ENCODE measurements at places on chromosomes 12 and 14.

- no peak for DNase-seq
Measured at GRCh38 chr12:51219322-51219721, 1.5 kb upstream of the POU6F1 start.

GRCh38 chr14:98136012-98136789 is 1135.8 kb downstream of the BCL11B start:
- DNase-seq: no peak

GRCh38 chr12:99138393-99138792 is 493.3 kb downstream of the APAF1 start:
- DNase-seq: no peak

- no peak for DNase-seq
Measured at GRCh38 chr14:62796431-62796830, 248.8 kb downstream of the KCNH5 start.

DNA sequence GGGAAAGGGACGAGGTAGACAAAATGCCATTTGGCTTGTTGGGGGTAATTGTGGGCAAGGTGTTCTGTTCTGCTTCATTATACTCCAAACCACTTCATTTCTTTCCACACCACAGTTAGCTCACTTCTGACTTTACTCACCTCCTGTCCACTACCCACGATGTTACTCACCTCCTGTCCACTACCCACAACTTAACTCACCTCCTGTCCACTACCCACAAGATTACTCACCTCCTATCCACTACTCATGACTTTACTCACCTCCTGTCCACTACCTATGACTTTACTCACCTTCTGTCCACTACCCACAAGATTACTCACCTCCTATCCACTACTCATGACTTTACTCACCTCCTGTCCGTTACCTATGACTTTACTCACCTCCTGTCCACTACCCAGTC is 10.1 kb upstream of the TWF1 start:
- DNase-seq: no peak

DNA sequence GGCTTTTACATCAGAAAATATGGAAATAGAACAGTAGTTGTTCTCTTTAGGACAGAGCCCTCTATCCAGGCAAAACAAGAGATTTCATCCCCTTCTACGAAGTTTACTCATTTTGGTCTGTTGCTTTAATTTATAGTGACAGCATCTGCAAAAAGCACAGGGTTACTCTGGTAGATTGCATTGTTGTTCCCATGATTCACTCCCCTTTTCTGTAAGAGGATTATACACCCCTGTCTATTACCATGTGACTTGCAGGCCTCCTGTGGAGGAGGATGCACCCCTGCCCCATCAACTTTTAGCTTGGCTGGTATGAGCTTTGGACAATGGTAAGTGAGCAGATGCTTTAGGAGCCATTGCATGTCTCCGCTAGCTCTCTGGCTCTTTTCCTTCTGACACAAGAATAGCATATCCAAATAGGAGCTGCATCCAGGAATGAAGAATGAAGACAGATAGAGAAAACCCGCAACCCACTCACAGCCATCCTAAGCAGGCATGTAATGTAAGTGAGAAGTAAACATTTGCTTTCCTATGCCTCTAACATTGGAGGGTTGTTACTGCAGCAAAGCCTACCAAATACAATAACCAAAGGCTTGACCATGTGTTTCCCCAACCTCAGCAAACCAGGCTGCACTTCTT is 304.2 kb downstream of the AKAP6 start:
- DNase-seq: no peak

DNA sequence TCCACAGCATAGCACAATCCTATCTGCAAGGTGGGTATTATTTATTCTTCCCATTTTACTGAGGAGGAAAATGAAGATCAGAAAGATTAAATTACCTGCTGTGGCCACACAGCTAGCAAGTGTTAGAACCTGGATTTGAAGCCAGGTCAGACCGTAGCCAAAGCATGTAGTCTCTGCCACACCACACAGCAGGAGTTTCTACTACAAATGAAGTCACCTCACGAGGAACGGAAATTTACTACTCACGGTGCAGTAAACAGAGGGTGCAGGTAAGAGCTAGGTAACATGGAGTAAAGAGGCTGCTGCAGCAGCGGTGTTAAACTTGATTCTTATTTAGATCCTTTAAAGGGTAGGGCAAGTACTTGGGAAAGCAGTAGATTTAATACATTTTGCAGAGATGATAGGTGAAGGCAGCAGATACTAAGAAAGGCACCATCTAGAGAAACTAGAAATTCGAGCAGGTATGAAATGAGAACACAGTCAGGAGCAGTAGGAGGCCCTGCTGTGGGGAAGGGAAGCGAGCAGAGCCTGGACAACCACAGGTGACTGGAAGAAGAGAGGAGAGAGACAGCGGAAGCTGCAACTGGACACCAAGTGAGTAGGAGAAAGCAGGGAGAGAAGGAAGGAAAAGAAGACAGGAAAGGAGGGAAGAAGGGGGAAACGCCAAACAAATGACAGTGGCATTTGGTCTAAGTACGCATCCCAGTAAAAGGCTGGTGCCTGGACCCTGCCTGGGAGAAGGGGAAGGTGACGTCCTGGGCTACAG is 21.5 kb downstream of the SPTB start:
- DNase-seq: no peak

GRCh38 chr14:92513204-92513965 is at the start of gene RIN3:
RIN3 (plus strand) TSS chr14:92513781; CDS start chr14:92513933, 152 bp downstream.
- DNase-seq: no peak

DNA sequence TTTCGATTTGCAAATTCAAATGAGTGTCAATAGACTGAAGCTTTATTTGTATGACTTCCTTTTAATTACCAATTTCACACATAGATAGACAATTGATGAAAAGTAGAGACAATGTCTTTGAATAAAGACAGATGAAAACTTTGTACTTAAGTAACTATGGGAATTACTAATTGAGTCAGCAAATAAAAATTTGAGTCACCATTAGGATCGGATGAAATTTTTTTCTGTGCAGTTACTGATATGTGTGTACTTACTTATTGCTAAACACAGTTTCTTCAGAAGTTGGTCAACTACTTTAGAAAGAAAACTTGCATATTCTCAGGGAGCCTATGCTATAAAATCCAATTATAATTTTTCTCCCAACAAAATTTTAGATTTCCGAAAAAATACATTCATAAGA is 224.9 kb upstream of the SLC16A7 start:
- DNase-seq: no peak

DNA sequence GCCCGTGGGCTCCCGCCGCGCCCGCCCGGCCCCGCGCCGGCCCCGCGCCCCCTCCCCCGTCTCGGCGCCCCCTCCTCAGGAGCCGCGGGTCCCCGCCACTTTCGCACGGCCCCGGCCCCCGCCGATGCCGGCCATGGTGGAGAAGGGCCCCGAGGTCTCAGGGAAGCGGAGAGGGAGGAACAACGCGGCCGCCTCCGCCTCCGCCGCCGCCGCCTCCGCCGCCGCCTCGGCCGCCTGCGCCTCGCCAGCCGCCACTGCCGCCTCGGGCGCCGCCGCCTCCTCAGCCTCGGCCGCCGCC is 263 bp downstream of the RCOR1 start:
- DNase-seq: no peak

DNA sequence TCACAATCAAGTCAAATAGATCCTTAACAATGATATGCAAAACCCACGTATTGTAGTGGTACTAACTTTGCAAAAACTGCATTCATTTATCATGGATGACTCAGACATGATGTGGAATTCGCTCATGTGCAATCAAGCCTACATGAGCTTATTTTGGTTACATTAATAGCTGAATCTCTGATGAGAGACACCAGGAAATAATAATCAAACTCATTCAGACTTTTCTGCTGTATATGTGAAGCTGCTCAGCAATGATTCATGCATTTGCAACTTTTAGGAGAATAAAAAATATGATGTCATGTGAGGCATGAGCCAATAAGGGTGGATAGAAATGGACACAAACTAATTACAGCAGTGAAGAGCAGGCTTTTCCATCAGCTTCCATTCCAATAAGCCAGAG is 1075.8 kb upstream of the TMEM132C start:
- no peak for DNase-seq

DNA sequence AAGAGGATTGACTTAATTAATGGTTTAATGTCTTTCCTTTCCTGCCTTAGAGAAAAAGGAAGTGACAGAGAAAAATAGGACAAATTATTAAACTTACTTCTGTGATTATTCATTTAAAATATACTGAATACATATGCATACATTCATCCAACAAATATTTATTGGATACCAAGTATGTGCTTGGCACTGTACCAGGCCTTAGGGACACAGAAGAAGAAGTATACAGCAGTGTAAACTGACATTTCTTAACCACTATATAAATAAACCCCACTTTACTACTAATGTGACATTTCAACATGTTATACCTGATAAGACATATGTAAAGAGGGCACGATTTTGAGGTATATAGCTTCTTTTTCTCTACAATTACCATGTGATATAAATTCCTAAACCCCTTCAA is 53.6 kb downstream of the ERO1A start:
- no peak for DNase-seq

DNA sequence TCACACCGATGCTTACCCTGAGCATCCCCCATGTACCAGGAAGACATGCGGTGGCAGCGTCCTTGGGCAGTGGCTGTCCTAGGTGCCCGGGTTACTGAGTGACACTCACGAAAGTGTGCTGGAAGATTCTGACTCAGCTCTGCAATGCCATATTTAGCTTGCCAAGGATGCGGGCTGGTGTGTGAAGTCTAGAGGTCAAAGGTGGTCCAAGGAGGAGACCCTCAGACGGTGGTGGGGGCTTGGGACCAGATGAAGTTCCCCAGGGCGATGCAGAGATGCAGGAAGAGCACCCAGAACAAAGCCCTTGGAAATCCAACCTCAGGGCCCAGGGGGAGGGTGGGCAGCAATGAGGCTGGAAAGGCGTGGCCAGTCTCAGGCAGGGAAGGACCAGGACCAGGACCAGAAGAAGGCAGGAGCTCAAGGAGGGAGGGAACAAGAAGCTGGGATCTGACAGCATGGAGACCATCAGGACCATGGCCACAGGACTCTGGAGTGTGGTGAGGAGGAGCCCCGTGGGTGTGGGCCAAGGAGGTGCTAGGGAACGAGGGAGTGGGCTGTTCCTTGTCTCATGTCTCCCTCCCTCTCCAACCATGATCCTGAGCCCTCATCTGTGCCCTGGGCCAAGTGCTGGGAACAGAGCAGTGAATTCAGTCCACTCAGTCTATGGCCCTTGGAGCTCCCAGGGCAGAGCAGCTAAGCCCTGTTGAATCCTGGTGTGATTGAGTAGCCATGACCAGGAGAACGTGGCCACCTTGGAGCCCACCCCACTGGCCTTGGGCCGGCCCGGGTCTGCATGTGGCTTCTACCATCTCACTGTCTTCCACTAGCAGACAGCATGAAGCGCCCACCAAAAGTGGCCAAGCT is 310.1 kb upstream of the DIO3 start:
- DNase-seq: no peak

DNA sequence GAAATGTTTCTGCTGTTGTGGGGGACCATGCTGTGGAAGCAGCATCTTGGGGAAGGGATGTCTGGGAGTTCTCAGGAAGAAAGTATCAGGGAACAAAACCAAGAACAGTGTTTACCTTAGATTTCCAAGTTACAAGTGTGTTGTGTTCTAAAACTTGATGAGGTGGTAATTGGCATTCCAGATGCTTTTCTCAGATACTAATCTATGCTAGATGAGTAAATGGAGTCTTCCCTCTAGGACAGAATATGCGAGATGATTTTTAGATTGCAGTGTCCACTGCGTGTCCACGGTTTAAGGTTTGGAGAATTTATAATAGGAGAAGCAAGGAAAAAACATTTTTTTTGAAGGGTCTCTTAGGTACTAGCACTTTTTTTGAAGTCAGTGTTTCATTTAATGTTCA is 436.5 kb downstream of the PCNX1 start:
- DNase-seq: no peak

DNA sequence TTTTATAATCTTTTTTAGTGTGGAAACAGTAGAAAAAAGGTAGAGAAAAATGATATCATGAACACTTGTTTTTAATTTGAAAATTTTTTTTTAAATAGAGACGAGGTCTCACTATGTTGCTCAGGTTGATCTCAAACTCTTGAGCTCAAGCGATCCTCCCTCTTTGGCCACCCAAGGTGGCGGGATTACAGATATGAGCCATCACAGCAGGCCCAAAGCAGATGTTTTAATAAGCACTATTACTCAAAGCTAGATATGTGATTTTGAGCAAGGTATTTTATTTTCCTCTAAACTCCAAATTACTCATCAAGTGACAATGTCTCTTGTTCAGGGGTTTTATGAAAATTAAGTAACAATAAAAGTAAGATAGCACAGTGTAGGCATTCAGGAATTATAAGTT is 10.7 kb upstream of the WDR89 start:
- no peak for DNase-seq

GRCh38 chr12:19978193-19978592 is 390.1 kb upstream of the PDE3A start:
- no peak for DNase-seq

DNA sequence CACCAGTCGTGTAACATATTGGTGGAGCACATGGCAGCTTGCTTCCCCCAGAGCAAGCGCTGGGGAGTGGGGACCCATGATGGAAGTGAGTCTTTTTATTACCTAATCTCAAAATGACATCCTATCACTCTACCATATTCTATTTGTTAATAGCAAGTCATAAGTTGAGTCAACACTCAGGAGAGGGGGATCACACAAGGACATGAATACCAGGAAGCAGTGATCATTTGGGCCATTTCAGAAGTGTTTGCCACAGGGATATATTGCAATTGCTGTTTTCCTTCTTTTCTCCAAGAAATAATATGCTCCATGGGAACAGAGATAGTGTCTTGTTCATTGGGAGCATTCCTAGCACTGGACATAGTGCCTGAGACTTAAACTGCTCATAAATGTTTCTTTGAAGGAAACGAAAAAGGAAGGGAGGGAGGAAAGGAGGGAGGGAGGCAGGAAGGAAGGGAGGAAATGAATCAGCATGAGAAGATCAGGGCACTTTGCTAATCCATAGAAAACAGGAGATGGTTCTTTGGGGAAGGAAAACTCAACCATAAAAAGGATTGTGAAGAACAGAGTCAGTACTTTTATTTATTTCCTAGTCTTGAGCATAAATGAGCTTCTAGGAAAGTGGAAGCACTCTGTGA is 39.2 kb upstream of the EEA1 start:
- DNase-seq: no peak

- DNase-seq: no peak
Measured at GRCh38 chr14:39773387-39774126, 341.3 kb upstream of the FBXO33 start.

DNA sequence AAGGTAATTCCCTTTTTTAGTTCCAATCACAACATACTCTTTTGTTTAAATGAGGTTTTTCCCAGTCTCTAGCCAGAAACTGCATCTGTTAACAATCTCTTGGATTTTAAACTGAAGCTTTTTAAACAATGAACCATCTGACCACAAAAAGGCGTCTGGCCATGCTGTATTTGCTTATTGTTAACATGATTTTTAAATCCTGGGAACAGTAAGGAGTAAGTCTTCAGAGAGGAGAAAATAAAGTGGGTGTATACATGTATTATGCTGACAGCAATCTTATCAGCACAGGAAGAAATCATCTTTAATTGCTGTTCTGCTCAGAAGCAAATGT is 106.2 kb downstream of the DAAM1 start:
- DNase-seq: no peak

- no peak for DNase-seq
Measured at GRCh38 chr12:96172981-96173380, 21.2 kb upstream of the ELK3 start.
